ENCODE measurements at places on chromosomes 12 and 14. TPM values are rescaled to one million over a fixed set of nuclear protein-coding genes. Genes with fewer than 3 reads are reported as not detected.
A peak's percentile ranks its signal among the peaks of the same experiment; 100 is the strongest.

The ASCL1 gene
- total RNA-seq: not detected

The NTF3 gene
- not detected for total RNA-seq

GRCh38 chr12:78128211-78128610 lies 297.5 kb downstream of the NAV3 start:
- no peak for DNase-seq

The HOXC6 gene
- not detected for total RNA-seq

- DNase-seq: peak; percentile 83
Measured at GRCh38 chr12:55724226-55724939, 4.2 kb downstream of the RDH5 start.

DNA sequence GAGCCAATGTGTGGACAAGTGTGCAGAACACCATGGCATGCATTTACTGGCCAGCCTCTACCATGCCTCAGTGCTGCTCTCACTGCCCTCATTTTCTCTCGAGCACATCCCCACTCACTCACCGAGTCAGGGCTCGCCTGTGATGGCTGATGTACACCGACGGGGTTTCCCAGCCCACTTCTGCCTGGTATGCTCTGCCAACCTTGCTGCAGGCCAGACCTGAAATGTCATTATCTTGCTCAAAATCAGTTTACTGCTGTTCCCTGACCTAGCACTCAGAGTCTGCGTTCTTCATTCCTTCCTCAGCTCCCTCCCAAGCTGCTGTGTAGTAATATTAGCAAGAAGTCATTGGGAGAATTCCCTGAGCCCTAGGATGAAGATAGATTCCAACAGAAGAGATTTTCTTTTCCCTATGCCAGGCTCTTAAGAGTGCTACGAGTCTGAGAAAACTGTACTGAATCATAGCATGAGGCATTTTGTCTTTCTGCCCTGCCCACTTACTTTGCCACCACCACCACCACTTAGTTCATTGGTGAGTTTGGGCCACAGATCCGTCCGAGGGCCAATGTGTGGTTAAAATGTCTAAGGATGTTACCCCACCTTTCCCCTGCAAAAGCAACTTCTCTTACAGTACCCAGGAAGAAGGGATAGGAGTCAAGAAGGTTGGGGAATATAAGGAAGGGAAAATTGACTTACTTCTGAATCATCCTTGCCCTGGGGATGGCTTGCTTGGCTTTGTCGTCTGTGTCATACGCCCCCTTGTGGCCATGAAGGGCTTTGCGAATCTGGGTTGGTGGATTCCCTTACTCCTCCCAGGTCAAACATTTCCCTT lies 51.0 kb downstream of the BMAL2 start:
- peak; percentile 80 for DNase-seq

DNA sequence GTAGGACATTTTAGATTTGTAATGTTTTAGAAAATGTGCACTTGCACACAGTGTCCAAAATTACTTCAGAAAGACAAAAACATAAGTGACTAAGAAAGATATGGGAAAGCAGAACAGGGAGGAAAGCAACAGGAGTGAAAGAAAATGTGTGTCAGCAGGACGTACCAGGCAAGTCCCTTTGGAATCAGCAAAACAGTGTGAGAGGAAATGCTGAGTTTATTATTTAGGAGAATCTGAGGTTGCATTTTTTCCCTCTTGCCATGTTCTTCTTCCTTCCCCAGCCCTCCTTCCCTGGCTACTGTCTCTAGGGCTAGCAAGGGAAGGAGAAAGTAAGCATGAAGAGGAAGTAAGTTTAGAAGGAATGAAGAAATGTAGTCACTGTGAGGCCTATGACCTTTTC lies 67.7 kb upstream of the CD163 start:
- DNase-seq: no peak
